ENCODE measurements at places on chromosomes 4 and X. TPM values are rescaled to one million over a fixed set of nuclear protein-coding genes. Genes with fewer than 3 reads are reported as not detected.

DNA sequence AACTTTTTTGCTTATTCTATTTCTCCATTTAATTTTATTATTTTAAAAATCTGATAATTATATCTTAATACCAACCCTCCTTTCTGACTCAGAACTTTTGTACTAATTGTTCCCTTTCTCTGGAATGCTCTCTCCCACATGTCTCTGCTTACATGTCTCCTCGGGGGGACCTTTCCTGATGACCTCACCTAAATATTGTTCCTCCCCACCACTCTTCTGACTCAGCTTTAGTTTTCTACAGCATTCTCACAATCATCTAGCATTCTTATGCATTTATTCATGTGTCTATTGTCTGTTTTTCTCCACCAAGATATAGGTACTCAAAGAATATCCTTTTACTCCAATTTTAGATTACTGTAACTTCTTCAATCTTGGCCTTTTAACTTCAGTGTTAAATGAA, 128.7 kb downstream of the MSL3 start:
- no peaks in the 10 kb centered on the region for H3K4me1 ChIP-seq
- DNase-seq: no peak
- no peak overlapping the region for H3K27ac ChIP-seq
- H3K4me3 ChIP-seq: no peak overlapping the region
- H3K27me3 ChIP-seq: no peaks in the 10 kb centered on the region
- H3K36me3 ChIP-seq: no peaks in the 10 kb centered on the region

The BEX2 gene
- polyA plus RNA-seq: 0.32 TPM

- H3K36me3 ChIP-seq: peaks cover 2% of the 10 kb centered on the region
- H3K4me3 ChIP-seq: no peak overlapping the region
- no peaks in the 10 kb centered on the region for H3K27me3 ChIP-seq
- DNase-seq: peak; percentile 65
- H3K4me1 ChIP-seq: peaks cover 14% of the 10 kb centered on the region
- H3K27ac ChIP-seq: no peak overlapping the region
Observed at GRCh38 chr4:15719506-15719905, 16.6 kb downstream of the BST1 start.

The GLRA3 gene
- not detected for polyA plus RNA-seq

DNA sequence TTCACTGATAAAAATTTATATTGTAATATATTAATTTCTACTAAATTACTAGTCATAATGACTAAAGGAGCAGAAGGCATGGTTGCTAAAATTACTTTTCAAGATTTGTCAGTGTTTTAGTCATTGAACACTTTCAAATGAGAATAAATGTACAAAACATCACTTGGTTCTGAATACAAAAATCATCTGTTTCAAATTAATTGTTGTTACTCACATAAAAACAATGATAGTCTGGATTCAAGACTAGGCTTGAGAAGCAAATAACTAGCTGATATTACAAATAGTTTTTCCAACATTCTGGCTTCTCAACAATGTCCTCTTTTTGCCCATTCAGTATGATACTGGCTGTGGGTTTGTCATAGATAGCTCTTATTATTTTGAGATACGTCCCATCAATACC, 112.5 kb downstream of the ANAPC10 start:
- no peaks in the 10 kb centered on the region for H3K27me3 ChIP-seq
- H3K36me3 ChIP-seq: no peaks in the 10 kb centered on the region
- H3K4me1 ChIP-seq: no peaks in the 10 kb centered on the region

GRCh38 chr4:64940698-64941097, 531.4 kb upstream of the TECRL start:
- H3K27me3 ChIP-seq: no peaks in the 10 kb centered on the region
- no peak overlapping the region for H3K4me3 ChIP-seq
- no peaks in the 10 kb centered on the region for H3K4me1 ChIP-seq

DNA sequence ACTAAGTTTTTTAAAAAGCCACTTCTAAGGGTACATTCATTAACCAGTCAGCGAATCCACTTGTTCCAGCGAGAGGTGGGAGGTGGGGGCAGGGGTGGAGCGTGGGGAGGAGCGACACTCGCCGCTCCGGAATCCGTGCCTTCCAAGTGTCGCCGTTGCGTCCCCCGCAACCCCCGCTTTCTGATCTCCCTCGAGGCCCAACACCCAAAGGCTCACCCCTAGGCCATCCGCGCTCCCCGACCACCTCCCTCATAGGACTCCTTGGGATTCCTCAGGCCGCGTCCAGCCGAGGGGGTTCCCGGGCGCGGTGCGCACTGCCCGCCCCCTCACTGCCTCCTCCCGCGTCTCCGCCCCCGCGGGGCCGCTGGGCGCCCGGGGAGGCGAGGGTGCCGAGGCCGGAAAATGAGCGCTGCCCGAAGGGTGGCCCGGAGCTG, 108.1 kb upstream of the STOX2 start:
- peaks cover 10% of the 10 kb centered on the region for H3K27me3 ChIP-seq
- DNase-seq: no peak
- no peaks in the 10 kb centered on the region for H3K36me3 ChIP-seq
- H3K4me1 ChIP-seq: no peaks in the 10 kb centered on the region
- no peak overlapping the region for H3K4me3 ChIP-seq
- no peak overlapping the region for H3K27ac ChIP-seq

The MGARP gene
- polyA plus RNA-seq: 18.8 TPM

The VEGFC gene
- polyA plus RNA-seq: 100.0 TPM

GRCh38 chr4:15488136-15488535, 18.5 kb downstream of the CC2D2A start:
- H3K36me3 ChIP-seq: no peaks in the 10 kb centered on the region
- no peak overlapping the region for H3K4me3 ChIP-seq
- peaks cover 9% of the 10 kb centered on the region for H3K4me1 ChIP-seq
- DNase-seq: no peak
- no peaks in the 10 kb centered on the region for H3K27me3 ChIP-seq

DNA sequence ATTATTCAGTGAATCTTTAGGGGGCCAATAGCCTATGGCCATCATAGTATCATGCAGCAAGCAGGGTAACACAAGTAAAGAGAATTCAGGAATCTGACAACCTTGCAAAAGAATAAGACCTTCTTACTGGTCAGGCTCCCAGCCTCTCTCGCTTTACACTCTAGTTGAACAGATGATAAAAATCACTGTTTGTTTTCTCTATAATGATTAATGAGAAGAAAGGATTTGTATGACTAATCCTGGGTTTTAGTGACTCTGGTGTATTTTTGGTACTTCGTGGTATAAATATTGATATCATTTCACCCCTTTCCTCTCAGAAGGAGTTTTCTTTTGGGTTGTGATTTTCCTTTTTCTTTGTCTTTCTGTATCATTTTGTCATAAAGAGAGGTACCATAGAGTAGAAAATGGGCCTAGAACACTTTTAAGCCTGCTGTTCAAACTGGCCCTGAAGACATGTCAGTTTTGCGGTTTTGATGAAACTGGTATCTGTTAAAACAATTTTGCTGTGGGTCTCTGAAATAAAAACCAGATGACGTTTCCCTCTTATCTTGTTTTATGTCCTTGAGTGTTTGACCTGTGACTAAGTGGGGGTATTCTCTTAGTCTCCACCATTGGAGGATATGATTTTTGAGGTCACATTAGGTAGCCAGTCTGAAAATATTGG, 294.9 kb upstream of the TBX22 start:
- no peaks in the 10 kb centered on the region for H3K4me1 ChIP-seq
- no peak for DNase-seq
- H3K4me3 ChIP-seq: no peak overlapping the region
- H3K27ac ChIP-seq: no peak overlapping the region
- no peaks in the 10 kb centered on the region for H3K36me3 ChIP-seq
- no peaks in the 10 kb centered on the region for H3K27me3 ChIP-seq

DNA sequence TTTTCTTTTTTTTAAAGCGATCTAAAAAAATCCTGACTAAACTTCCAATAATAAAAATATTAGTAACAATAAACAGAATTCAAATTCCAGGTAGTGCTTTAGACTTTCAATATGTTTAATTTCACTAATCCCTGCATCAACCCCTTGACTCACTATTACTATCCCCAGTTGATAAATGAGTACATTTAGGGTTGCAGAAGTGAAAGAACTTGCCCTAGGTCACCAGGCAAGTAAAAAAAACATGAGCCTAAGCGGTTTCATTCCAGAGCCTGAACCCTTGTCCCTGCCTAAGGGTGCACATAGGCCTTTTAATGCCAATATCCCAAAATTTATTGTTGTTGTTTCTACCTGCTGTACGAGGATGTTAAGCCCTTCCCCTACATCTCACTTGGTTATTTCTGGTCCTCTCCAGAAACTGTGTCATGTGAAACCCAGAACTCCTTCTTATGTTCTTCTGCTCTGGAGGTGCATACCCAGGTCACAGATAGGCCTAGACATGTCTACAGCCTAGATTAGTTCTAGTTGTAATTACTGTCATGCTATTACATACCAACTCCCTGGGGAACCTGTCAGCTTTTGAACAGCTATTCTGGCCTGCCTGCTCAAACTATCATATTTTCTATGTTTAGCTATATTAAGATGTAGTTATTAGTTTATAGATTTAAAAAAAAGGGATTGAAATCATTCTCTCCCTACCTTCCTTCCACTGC, 244.5 kb upstream of the PITX2 start:
- H3K4me1 ChIP-seq: peaks cover 9% of the 10 kb centered on the region
- no peaks in the 10 kb centered on the region for H3K27me3 ChIP-seq

The SPANXC gene
- polyA plus RNA-seq: not detected

- no peaks in the 10 kb centered on the region for H3K36me3 ChIP-seq
- no peak overlapping the region for H3K4me3 ChIP-seq
- no peaks in the 10 kb centered on the region for H3K4me1 ChIP-seq
- no peak overlapping the region for H3K27ac ChIP-seq
Observed at GRCh38 chr4:145375416-145375815, 106.2 kb upstream of the SMAD1 start.

- no peaks in the 10 kb centered on the region for H3K36me3 ChIP-seq
- DNase-seq: no peak
- H3K27ac ChIP-seq: no peak overlapping the region
- H3K27me3 ChIP-seq: no peaks in the 10 kb centered on the region
- no peaks in the 10 kb centered on the region for H3K4me1 ChIP-seq
- H3K4me3 ChIP-seq: no peak overlapping the region
Observed at GRCh38 chr4:10204401-10205058, 87.9 kb upstream of the WDR1 start.

The FGF5 gene
- 56.4 TPM for polyA plus RNA-seq

- H3K36me3 ChIP-seq: no peaks in the 10 kb centered on the region
- H3K4me3 ChIP-seq: no peak overlapping the region
- no peak for DNase-seq
- no peak overlapping the region for H3K27ac ChIP-seq
- H3K27me3 ChIP-seq: no peaks in the 10 kb centered on the region
Observed at GRCh38 chr4:184201179-184201578, 16.5 kb downstream of the ENPP6 start.

DNA sequence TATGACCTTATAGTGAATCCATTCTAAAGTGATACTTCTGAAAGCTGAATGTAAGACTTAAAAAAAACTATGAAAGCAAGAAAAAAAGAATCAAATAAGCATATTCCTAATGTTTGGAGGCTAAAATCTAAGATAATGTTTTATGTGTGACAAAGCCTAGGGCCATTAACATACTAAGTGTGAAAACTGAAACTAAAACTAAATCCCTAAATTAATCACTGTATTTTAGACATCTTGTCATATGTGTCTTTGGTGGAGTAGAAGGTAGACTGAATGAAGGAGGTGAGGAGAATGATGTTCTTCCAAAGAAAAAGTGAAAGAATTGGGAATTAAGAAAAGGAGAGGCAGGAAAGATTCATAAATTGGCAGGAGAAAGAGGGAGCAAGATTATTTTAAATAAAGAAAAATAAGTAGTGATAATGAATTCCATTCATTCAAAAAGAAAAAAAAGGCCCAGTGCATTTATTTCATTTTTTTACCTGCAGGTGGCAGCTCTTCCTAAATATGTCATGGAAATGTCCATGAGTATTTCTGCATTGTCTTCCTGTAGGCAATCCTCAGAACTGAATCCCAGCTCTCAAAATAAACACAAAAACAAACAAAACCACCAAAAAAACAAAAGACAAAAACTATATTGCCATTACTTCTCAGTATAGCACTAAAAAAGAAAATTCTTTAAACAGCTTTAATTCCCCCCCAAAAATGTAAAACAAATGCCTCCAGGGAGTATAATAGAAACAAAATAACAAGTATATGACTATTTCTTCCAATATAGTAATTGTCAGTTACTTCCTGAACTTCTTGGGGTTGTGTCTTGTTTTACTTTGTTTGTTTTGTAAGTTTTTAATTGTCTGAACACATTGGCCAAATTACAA, 17.0 kb upstream of the AP1AR start:
- H3K36me3 ChIP-seq: no peaks in the 10 kb centered on the region
- H3K4me1 ChIP-seq: peaks cover 5% of the 10 kb centered on the region

GRCh38 chrX:5775846-5776430, 452.7 kb downstream of the NLGN4X start:
- H3K27ac ChIP-seq: no peak overlapping the region
- no peaks in the 10 kb centered on the region for H3K27me3 ChIP-seq
- H3K4me3 ChIP-seq: no peak overlapping the region

The PAGE4 gene
- not detected for polyA plus RNA-seq

The WDR45 gene
- polyA plus RNA-seq: 76.4 TPM

The ERCC6L gene
- 1.7 TPM for polyA plus RNA-seq

DNA sequence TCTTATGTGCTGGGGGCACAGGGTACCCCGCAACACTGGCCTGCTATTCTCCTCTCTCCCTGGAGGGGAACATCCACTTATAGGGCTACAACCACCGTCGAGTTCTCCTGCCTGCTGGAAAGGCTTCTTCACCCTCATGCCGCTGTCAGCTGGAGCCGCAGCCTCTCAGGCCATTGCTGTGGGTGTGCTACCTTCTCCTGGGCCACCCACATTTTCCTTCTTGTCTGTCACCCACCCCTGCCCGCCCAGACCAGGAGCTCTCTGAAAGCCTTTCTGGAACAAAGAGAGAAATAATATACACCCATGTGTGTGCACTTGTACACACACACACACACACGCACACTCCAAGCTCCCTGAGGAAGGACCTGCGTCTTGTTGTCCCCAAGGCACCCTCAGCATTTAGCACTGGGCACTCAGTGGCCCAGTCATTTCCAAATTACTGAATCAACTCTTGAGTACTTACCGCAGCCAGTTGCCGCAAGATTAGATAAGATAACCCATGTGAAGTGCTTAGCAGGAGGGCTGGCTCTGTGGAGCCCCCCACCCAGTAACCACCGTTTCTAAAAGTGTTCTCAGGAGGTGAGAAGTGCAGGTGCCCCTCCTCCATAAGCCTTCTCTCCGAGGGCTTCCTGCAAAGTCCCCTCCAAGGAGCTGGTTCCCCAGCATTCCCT, 50.2 kb downstream of the CPZ start:
- H3K27ac ChIP-seq: no peak overlapping the region
- no peaks in the 10 kb centered on the region for H3K4me1 ChIP-seq
- no peaks in the 10 kb centered on the region for H3K27me3 ChIP-seq
- no peak for DNase-seq
- H3K4me3 ChIP-seq: no peak overlapping the region
- H3K36me3 ChIP-seq: no peaks in the 10 kb centered on the region

- peaks cover 33% of the 10 kb centered on the region for H3K4me1 ChIP-seq
- H3K27ac ChIP-seq: peak overlapping the region; percentile 94
- H3K27me3 ChIP-seq: no peaks in the 10 kb centered on the region
- no peak overlapping the region for H3K4me3 ChIP-seq
Observed at GRCh38 chrX:100647739-100648138, 3.7 kb downstream of the SRPX2 start.

GRCh38 chr4:151150821-151151580, 51.6 kb downstream of the RPS3A start:
- no peak overlapping the region for H3K4me3 ChIP-seq
- no peaks in the 10 kb centered on the region for H3K36me3 ChIP-seq
- H3K4me1 ChIP-seq: no peaks in the 10 kb centered on the region
- H3K27ac ChIP-seq: no peak overlapping the region

The NEK1 gene
- polyA plus RNA-seq: 8.9 TPM

Data from fibroblast of lung (primary cell).